ENCODE measurements at places on chromosomes 2 and 18.
A peak's percentile ranks its signal among the peaks of the same experiment; 100 is the strongest.

GRCh38 chr2:64748561-64748960 lies 94.8 kb upstream of the SERTAD2 start:
- DNase-seq: no peak

DNA sequence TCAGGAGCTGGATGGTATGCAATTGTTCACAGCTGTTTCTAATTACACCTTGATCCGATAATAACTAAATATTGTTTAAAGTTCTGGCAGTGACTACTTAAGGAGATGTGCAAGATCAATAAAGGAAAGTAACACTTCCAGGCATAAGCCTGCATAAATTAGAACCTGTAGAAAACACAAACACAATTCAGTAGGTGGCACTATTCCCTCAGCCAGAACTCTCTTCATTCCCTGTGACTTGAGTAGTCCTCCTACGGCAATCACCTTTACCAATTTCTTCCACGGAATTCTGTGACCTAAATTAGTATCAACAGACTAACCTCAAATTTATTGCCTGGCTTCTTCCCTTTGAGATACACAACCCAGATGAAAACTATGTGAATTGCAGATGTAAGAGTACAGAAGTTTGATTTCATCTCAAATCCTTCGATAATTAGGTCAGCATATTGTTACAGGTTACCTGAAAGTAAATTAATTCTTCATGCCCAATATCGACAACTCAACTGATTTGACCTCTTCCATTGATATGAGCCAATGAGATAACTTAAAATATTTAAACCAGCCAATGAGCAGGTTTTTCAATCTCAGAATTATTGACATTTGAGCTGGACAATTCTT lies 137.8 kb downstream of the PID1 start:
- DNase-seq: no peak

GRCh38 chr2:37642907-37643729 lies 28.3 kb downstream of the CDC42EP3 start:
- DNase-seq: no peak

GRCh38 chr18:58476516-58477256 lies 152.2 kb downstream of the ALPK2 start:
- no peak for DNase-seq

GRCh38 chr2:197052356-197052755 lies 125.8 kb upstream of the PGAP1 start:
- DNase-seq: no peak

DNA sequence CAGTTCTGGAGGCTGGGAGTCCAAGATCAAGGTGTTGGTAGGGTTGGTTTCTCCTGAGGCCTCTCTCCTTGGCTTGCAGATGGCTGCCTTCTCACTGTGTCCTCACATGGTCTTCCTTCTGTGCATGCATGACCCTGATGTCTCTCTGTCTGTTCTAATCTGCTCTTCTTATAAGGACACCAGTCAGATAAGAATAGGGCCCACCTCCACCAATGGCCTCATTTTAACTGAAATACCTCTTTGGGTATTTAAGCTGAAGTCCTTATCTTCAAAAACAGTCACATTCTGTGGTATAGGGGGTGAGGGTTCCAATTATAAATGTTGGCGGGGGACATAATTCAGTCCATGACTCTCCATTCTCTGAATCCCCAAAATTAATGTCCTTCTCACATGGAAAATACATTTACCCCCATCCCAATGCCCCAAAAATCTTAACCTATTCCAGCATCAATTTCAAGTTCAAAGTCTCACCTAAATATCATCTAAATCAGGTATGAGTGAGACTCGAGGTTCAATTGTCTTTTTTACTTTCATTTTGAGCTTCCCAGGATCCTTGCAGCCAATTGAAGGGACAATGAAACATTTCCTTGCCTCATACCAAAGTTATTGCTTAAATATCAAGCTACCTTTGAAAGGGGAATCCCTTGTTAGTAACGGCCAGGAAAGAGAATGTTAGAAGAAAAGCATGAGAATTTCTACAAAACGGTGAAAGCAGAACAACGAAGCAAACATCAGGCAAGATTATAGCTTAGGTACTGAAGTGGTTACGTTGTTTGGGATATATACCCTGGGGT lies 20.6 kb upstream of the CNOT11 start:
- DNase-seq: no peak

DNA sequence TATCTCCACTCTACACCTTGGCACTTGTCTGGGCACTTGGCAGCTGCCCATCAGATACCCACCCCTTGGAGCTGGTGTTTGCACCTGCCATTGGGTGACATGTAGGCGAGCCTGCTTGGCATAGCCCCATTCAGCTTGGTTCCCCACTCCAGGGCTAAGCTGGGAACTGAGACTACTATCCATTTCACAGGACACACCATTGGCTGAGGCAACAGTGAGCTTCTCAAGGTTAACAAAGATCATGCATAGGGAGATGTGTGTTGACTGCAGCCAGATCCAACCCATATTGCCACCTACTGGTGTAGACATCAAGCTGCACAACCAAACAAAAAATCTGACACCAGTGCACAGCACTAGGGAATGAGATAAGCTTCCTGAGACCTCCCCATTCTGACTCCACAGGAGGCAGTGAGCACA lies 1389.8 kb upstream of the TMEFF2 start:
- DNase-seq: no peak

GRCh38 chr2:183010112-183010511 lies 28.1 kb downstream of the NCKAP1 start:
- DNase-seq: peak; percentile 31

DNA sequence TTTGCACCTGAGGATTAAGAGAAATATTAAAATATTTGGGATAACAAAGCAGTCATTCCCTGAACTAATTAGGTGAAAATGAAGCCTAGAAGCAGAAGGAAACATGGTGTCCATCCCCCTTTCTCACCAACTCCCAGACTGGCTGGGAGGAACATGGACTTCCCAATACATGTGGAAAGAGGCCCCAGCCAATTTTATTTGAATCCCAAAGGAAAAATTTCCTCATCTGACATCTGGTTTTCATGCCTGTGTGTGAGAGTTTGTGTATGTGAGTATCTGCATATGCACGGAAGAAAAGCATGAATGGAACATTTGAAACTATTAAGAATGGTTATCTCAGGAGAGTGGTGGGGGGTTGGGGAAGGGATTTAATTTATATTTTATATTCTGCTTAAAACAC lies 84.3 kb downstream of the COPS8 start:
- DNase-seq: no peak

DNA sequence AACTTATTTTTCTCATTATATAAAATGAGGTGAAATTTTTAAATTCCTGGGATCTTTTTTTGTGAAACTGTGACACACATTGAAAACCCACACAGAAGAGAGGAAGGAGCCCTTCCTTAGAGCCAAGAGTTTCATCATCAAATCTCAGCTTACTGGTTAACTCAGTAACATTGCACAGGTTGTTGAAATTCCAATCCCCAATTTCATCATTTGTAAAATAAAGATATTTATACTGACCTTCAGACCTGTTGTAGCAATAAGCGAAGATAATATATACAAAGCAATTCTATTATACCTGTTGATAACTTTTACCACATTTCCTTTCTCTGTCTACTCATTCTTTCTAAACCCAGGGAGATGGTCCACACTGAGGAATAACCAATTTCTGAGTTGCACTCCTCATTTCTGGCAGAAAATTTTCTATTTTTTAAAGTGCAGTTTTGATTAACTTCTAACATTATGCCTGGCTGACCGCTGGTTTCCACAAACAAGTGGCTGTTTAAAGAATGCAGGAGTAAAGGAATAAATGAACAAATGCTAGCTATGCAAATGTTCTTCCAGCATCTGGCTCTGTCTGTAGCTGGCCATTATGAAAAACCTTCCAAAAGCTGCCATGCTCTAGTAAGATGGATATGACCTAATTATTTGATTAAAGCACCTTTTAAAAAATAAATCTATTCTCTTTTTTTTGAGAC lies 105.7 kb upstream of the LINC00305 start:
- no peak for DNase-seq

DNA sequence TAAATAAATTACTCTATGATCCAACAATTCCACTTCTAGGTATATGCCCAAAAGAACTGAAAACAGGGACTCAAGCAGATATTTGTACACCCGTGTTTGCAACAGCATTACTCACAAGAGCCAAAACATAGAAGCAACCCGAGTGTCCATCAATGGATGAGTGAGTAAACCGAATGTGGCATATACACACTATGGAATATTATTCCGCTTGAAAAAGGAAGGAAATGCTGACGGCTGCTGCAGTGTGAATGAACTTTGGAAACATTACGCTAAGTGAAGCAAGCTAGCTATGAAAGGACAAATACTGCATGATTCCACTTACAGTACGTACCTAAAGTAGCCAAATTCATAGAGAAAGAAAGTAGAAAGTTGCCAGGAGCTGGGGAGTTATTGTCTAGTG lies 32.2 kb downstream of the MREG start:
- no peak for DNase-seq

DNA sequence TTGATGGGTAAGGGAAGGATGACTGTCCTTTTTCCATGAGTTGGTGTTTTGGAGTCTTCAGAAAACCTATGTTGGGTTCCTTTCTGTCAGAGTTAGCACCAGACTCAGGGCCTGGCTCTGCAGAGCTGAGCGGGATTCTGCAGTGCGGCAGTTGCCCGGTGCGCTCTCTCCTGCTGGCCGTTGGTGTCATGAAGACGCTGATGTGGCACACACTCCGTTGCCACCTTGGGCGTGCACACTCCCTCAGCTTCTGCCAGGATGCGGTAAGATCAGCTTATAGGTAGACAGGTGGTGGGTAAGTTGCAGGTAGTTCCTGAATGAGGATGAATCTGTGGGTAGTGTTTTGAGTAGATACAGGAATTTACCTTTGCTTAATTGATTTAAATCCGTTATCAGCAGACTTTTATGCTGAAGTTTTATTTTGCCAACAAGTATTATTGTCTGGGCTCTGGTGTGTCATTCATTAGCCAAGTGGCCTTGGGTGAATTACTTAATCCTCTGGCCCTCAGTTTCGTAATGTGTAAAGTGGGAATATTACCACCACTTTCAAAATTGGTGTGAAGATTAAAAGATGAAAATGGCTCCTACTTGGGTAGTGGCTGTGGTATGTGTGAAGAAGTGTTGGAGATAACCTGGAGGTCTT lies 26.8 kb downstream of the DGKD start:
- no peak for DNase-seq
